ENCODE measurements at places on chromosomes 4 and X. TPM values are rescaled to one million over a fixed set of nuclear protein-coding genes. Genes with fewer than 3 reads are reported as not detected.

Gene C1GALT1C1
- total RNA-seq, result 35.1 TPM

Gene ABCG2
- total RNA-seq, result 0.63 TPM

Gene TTC29
- total RNA-seq, result not detected

Gene ITM2A
- total RNA-seq, result 74.9 TPM

Gene TRIML1
- not detected for total RNA-seq

Gene WDFY3
- 2.1 TPM for total RNA-seq

Gene DCK
- total RNA-seq, result 31.4 TPM

Gene MAGEA9B
- total RNA-seq, result not detected

Gene TMEM156
- total RNA-seq, result 37.9 TPM

Gene SNX12
- total RNA-seq, result 49.0 TPM

Gene QRFPR
- not detected for total RNA-seq

Gene ZNF732
- total RNA-seq, result not detected
